ENCODE measurements at places on chromosomes 11 and 22. TPM values are rescaled to one million over a fixed set of nuclear protein-coding genes. Genes with fewer than 3 reads are reported as not detected.

- DNase-seq, result no peak
These were observed 189.0 kb upstream of the NARS2 start for GRCh38 chr11:78763664-78764063.

Gene CCDC81
- polyA plus RNA-seq, result 2.0 TPM

DNA sequence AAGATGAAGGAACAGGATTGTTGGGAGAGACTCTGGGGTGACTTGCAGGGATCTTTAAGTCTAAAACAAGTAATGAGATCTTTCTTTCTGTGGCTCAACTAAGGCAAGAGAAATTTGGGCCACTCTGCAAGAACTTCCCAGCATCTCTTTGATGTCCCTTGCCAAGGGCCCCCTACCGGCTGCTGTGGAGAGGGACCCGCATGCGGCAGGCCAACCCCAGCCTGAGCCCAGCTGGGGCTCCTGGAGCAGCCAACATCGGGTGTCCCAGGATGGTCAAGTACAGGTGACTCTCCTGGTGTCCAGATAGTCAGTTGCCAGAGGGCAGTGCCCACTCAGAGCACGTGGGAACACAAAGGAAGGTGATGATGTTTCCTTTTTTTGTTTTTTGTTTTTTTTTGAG is 363.2 kb downstream of the TBC1D22A start:
- DNase-seq, result no peak

Gene ADAMTS15
- 2.7 TPM for polyA plus RNA-seq

DNA sequence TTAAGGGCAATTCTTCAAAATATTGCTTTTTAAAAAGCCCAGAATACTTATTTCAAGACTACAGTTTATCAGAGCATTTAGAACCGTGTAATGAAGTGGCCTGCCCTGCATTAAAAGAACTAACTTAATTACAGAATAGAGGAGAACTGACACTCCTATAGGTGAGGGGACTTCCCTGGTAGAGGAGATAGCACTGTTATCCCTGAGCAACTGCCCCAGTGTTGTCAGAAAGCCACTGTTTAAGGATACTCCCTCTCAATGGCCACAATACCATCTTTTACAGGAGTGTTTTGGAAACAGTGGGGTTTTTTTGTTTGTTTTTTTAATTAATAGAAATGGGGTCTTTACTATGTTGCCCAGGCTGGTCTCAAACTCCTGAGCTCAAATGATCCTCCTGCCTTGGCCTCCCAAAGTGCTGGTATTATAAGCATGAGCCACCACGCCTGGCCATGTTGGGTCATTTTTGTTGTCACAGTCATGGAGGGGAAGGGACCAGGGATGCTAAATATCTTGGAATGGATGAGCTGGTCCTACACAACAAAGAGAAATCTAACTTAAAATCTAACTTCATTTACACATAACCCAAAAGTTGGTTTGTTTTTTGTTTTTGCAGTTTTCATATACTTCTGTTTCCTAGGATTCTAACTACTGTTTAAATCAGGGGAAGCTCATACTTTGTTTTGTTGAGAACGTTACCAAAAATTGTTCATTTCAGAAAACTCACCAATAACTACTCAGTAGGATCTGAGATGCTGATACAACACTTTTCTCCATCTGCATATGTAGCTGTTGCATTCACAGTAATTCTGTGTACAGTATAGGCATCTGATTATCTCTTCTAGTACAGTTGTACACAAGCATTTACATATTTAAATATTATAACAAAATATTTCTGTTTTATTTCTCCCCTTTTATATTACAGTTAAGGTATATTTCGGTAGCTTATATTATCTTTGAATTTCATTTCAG is 8.1 kb downstream of the RPL27A start:
- DNase-seq, result no peak

Data from ovary (tissue), 10 donors.